Stimulated activated CD8-positive, alpha-beta memory T cell treated with anti-CD3 and anti-CD28 coated beads, Interleukin-4, amount 100 ng/mL, for 4 hours (primary cell): ENCODE measurements at places on chromosomes 3 and 15.

DNA sequence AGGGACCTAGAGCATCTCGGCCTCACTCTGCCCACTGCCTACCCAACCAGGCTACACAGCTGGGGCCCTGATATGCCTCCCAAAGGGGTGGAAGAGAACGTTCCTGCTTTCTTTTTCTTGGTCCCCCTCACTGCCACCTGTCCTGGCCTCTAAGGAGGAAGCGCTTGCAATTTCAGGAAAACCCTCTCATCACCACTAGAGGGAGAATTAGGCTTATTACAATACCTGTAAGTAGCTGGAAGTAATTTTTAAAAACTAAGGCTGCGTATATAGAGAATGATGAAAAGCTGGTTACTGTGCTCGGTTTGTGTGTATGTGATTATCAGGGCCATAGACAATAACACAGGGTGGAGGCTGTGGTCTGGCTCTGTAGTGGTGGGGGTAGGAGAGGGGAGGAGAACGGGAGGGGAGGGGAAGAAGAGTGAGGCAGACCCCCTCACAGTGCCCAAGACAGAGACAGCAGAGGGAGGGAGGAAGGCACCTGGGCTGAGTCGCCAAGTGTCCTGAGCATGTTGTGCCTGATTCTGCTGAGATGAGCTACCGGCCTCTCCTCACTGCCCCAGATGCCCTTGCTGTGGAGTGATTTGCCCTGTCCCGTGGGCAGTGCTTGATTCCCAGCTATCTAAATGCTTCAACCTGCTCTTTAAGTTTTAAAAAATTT is 3.3 kb downstream of the GABRG3 start:
- DNase-seq: no peak

DNA sequence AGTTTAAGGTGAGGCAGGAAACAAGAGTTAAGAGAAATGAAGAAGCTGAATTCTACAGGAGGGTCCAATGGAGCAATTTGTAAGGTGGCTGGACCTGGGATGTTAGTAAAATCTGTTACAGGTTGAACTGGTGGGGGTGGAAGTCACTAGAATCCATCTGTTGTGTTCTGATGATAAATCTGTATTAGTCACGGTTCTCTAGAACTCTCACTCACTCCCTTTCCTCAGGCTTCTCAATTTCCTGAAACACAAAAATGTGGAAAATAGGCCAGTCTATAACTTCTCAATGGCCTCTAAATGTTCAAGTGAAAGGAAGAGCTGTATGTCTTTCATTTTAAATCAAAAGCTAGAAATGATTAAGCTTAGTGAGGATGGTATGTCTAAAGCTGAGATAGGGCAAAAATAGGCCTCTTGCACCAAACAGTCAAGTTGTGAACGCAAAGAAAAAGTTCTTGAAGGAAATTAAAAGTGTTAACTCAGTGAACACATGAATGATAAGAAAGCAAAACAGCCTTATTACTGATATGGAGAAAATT is 180.2 kb upstream of the CBLB start:
- no peak for DNase-seq

DNA sequence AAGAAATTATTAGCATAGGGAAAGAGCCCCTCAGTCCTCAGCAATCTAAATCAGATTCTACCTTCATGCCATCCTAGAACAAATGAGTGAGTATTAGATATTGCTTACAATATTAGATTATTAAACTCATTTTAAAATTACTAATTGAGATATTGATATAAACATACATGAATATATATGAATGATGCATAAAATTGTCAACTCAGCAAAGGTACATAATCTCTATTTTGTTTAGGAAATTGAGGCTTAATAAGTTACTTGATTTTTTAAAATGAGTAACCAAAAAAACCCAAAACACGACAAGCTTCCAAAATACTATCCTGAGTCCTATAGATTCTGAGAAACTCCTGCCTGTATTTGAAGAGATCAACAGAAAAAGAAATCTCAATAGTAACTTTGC is 297.7 kb upstream of the TMCO5A start:
- no peak for DNase-seq

GRCh38 chr15:29589416-29589815 is 232.9 kb downstream of the TJP1 start:
- DNase-seq: no peak

GRCh38 chr3:33911525-33912322 is 113.3 kb downstream of the PDCD6IP start:
- DNase-seq: no peak

GRCh38 chr15:35442742-35443141 is 103.2 kb downstream of the DPH6 start:
- DNase-seq: no peak

DNA sequence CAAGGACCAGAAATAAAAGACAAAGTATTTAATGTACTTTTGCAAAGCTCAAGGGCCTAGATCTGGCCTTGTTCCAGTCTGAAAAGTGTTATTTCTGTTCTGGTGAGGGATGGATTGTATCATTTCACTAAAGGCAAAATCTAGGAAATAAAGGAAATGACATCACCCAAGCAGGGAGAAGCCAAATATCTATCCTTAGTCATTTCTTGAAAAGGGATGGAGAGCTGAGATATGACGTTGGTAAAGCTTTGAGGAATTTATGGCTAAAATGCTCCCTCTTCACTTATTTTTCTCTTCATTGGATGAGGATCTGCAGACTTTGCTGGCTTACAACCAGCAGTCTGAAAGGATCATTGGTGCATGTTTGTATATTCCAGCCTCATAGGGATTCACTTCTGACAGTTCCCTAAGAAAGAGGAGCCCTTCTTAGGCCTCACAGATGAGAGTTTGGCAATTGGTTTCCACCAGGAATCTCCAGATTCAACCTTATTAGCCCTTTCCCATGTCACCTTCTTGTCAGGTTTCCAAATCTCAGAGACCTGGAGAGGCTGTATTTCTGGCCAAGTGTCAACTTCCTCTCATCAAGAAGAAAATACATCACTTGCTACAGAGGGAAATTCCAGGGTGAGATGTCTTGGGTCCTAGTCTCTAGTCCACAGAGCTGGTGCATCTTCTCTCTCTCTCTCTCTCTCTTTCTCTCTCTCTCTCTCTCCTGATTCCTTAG is 93.7 kb upstream of the BOC start:
- DNase-seq: no peak

DNA sequence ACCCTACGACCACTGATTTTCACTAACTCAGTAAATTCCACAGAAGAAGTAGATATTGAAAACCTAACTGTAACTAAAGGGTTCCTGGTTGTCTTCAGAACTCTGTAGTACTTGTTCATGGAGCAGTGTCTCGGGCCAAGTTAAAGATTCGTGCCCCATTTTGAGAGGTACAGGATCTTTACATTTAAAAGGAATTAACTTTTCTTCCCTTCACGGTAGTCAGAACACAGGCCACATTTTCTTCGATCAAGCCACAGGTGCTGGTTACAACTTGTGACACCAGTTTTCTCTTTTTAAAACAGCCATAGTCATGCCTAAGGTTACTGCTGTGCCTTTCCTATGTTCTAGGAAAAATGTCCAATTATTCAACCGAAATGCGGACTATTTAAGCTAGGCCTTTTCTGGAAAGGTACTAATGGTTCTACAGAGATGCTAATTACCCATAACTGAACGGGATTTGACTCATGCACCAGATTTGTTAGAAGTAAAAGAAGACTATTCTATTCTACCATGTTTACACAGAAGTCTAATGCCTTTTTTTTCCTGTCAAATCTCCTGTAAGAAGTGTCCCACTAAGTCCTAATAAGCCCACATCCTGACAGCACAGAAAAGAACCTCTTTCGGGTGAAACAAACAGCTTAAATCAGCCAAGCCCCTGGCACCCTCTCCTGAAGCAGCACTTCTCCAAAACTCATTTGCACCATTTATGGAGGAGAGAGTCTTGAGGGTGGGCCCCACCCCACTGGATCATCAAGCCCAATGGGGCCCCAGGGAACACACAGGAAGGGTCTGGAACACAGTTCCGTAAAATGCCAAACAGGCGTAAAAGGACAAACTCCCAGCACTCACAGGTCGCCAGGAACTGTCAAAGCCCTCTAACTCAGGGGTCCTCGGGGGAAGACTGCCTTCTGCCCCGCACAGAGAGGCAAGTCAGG is 1.9 kb downstream of the LRIG1 start:
- no peak for DNase-seq

DNA sequence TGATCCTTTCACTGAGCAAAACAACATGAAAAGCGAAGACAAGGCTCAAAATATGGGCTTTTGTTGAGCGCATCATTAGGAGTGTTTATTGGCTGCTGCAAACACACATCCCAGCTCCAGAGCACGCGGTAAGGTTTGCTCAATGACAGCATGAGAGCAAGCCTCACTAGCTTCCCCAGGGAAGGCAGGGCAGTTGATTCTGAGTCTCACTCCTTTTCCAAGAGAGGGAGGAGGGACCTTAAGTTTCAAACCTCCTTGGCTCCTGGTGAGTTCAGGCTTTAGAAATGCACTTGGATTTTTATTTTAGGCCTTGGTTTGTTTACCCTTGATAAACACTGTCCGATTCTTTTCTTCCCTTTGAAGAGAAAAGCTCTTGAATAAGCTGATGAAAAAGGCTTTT is 69.1 kb upstream of the CACNA2D3 start:
- no peak for DNase-seq

DNA sequence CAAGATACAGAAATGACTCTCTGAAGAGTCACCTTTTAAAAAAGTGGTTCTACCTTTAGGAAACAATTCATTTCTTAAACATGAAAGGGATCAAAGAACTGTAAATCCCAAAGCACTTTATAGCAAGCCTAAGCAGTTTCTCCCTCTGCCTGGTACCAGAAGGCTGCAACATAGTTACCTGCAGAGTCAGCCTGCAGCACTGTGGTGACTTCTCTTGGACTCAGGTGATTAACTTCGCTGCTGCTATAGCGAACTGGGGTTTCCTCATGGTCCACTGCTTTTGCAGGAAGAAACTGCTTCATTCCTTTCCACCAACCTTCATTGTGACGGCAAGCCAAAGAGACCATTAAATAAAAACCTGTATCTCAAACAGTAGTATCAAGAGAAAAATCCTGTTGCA is 37.3 kb downstream of the ST3GAL6 start:
- DNase-seq: no peak

DNA sequence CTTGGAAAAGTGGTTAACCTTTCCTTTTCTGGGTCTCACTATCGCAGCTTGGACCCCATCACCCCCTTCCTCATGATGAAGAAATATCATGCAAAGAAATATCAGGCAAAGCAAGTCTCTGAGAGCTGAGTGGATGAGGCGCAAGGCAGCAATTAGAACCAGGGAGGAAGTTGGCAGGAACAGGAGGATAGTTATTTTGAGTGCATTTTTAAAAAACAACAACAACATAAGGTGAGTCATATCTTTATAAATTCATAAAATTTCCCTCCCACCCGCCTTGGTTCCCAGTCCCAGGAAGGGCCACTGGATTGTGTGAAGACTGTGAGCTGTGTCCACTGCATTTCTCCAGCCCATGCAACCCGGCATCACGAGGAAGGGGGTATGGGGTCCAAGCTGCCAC is 316.9 kb upstream of the TLE3 start:
- DNase-seq: no peak

- no peak for DNase-seq
Measured at GRCh38 chr3:74847093-74847492, 232.6 kb upstream of the CNTN3 start.

GRCh38 chr15:65752151-65752700 is 39.9 kb downstream of the DENND4A start:
- no peak for DNase-seq

DNA sequence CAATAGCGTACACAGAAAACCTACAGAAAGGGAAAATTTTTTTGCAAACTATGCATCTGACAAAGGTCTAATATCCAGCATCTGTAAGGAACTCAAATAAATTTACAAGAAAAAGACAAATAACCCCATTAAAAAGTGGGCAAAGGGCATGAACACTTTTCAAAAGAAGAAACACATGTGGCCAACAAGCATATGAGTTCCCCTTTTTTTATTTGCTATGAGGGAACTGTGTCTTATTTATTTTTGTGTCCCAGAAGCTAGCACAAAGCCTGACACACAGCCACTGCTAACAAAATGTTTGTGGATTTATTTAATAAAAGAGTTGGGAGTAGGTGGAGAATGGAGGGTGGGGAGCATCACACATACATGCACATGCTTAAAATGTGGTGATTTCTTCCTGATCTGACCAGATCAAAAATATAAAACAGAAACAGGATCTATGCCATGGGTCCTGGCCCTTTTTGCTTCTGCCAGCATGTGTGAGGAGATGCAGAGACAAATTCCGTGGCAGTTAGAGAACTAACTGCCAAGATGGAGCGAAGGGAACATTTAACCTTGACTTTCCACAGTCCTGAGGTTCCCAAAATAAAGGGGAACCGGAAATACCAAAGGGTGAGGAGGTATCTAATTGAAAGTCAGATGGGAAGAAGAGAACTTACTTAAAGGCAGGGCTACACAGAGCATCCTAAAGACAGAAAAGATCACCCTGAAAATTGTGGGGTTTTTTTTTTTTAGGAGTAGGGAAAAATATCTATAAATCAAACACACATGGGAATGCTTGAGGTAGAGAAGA is at the start of gene TMEM202:
Gene TMEM202 (plus strand): TSS at position 510 of the 793 bp plus-strand sequence. CDS start 22 bp downstream, at position 532.
- no peak for DNase-seq

GRCh38 chr3:260898-261297 is 64.3 kb downstream of the CHL1 start:
- no peak for DNase-seq

GRCh38 chr15:70120958-70121623 is 23.4 kb upstream of the TLE3 start:
- no peak for DNase-seq

- DNase-seq: no peak
Measured at GRCh38 chr15:78101423-78102105, 9.2 kb downstream of the SH2D7 start.

DNA sequence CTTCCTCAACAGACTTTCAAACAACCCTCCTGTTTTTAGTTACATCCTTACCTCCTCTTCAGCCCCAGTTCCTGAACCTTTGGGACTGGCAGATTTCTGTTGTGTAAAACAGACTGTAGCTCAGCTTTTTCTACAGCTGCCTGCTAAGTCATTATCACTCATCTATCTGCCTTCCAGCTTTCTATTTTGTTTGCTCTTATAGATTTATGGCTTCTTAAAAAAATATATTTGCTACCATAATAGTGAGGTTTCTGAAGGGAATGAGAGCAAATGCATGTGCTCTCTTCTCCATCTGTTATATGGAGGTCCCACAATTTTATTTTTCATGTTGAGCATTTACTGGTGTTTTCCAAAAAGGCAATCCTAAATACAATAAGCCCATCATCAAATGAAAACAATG is 18.2 kb upstream of the GJD2 start:
- DNase-seq: no peak

DNA sequence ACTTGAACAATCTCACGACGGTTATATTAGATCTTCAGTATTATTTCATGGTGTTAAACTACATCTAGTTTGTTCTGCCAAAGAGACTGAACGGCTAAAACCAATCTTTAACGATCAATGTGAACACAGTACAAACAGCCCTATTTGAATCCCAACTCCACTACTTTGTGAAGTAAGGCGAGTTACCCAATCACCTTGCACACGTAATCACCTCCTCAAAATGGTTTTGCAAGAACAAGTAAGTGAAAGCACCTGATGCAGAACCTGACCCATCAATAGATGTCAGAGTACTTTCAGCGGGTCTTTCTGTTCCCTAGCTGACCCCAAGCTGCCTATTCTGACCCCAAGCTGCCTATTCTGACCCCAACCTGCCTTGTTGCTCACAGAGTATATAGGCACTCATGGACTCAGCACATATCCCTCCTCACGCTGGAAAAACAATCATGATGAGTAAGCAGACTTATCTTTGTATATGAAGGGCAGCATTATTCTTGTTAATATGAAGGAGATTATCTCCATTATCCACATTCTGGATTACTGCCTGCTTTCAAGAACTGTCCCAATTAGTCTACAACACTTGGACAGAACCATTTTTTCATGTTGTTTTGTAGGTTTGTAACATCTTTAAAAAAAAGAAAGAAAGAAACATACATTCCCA is 3.7 kb downstream of the KPNA1 start:
- DNase-seq: no peak

- no peak for DNase-seq
Measured at GRCh38 chr15:96363707-96364106, 33.2 kb downstream of the NR2F2 start.
